Heart right ventricle (tissue), 16 donors: ENCODE measurements at places on chromosomes 5 and 9. TPM values are rescaled to one million over a fixed set of nuclear protein-coding genes. Genes with fewer than 3 reads are reported as not detected.

DNA sequence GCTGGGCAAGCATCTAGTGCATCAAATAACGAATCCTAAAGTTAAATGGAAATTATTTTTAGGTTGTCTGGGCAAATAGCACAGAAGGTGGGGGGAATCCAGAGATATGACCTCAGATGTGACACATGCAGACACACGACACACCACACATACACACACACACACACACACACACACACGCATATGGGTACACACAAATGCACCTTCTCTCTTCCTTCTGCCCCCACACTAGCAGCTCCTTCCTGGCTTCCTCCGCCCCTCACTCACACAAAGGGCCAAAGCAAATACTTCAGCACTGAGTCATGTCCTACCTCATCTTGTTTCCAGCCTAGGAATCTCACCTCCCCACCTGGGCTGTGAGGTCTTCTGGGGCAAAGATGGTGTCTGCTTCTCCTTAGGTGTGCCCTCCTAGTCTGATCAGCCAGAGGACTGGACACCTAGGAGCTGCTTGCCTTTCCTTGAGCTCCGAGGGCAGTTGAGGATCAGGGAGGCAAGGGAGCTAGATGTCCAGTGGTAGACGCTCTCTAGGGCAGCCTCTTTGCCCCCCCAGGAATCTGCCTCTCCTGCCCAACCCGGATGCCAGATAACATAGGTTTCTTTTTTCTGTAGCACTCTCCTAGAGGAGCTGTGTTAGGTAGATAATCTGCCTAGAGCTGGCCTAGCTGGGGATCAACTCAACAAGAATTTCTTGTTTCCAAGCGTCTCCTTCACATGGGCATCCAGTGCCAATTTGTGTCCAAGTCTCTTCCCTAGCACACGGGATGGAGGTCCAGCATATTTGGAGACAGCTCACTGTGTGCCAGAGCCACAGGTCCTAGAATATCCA lies 14.3 kb upstream of the JADE2 start:
- no peak for DNase-seq

DNA sequence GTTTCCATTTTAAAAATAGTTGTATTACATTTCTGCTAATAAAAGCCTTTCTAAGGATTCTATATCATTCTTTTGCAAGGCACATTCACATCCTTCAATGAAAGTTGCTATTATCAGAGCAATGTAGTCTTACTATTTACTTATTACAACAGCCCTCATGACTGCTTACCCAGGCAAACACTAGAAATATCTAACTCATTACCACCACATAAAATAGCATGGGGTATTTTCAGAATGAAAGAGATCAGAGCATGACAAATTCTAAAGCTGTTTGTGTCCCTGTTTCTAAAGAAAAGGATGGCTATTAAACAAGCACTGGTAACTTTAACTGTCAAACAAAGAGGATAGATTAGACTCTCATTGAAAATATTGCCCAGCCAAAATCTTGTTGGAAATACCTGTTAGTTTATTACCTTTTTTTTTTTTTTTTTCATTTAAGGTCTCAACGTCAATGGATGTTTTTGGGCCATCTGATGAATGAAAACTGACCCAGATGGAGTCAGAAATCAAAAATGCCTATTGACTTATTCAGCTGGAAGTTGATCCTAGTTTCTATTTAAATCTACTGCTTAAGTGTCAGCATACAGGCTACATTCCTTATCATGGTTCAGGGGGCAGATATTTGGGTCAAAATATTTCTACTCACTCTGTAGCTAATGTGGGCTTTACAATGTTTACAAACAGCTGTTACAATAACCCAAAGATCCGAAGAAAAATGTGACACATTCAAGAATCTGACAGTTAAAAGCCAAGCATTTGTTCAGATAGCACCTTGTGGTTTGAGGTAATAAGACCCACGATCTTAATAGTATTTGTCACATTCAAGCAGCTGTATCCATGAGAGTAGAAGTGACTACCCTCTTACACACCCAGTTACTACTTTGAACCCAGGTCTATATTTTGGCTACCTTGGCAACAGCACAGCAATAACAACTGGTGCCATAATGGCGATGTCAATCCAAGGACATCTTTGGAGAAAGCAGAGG lies 554.8 kb upstream of the MEF2C start:
- no peak for DNase-seq

The PCSK5 gene
- 5.2 TPM for total RNA-seq

DNA sequence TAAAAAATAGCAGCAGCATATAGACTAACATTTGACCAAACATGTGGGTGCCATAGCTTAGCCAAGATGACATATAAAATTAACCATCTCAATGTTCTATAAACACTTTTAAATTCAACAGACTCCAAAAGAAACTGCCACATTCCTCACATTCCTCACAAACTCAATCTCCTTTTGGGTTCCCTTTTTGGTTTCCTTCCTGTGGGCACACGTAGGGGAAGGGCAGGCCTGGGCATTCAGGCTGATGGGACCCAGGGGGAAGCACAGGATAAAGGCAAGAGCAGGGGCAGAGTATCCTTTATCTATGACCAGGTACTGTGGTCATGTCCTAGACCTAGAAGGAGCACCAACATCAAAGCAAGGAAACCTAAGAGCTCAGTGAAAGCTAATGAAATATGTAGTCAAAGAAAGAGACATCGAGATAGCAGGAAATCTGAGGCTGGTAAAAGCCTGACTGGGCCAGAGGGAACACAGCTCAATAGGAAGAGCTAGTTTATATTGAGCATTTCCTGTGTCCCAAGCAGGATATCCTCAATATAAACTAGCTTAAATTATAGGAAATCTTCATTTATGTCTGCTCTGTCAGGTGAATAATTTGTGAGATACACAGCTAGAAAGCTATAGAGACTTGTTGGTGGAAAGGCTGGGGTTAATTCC lies 13.6 kb upstream of the ERAP1 start:
- no peak for DNase-seq

DNA sequence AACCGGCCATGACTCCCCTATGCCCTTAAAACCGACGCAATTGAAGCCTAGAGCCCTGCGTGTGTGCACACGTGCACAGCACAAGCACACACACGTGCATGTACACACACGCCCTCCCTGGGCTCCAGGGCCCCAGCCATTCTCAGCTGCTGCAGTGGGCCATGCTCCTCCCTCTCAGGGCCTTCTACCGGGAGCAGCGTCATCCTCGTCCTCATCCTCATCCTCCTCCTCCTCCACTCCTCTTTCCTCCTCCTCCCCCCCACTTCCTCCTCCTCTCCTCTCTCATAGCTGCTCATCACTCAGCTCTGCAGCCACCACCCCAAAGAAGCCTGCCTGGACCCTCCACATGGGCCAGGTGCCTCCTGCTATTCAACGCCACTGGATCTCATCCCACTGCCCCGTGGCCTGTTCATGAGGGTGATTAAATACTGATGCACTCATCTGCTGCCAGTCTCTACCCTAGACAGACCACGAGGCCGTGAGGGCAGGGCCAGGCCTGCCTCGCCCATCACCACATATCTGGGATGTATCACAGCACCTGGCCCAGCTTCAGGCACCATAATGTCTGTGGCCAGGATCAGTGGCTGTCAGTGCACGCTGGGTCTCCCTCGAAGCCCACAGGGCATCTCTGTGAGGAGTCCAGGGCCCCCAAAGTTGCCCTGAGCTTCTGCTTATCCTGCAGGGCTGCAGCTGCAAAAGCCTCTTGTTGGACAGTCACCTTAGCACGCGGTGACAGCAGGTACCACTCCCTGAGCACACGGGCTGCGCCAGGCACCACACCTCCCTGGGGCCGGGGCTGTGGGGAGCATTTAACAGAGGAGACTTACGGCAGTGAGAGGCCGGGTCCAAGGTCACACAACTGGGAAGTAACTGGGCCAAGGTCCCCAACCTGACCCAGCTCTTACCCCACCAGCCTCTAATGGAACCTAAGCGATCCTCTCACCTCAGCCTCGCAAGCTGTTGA lies 9.8 kb downstream of the FAM78A start:
- DNase-seq = no peak

DNA sequence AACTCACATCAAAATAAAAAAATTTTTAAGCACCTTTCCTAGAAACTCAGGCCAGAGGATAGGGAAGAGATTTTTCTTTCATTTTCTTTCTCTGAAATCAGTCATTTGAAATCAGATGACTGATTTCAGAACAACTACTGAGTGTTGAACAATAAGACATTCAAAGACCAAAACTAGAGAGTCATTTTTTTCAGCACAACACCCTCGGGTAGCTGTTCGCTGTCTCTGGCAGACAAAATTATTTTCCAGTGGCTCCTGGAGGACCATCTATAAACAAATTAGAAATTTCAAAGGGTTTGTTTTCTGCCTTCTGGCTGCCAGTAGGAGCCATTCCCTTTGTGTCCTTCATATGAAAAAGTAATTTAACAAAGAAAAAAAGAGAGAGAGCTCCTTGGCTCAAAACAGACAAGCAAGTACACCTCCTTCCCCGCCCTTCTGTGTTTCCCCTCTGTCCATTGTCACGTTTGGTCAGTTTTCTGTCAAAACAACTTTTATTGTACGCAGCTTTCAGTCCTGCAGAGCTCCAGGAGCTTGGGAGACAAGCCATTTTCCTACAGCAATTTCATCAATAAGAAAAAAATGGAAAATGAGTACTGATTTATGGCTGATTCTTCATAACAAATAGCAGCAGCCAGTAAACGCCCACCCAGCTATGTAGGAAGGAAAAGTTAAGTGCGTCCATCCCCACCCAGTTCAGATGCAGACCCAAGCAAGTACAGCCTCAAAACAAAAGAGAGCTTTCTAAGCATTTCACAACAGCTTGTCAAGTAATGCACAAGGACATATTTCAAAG lies 405.2 kb downstream of the ZNF608 start:
- DNase-seq = no peak

DNA sequence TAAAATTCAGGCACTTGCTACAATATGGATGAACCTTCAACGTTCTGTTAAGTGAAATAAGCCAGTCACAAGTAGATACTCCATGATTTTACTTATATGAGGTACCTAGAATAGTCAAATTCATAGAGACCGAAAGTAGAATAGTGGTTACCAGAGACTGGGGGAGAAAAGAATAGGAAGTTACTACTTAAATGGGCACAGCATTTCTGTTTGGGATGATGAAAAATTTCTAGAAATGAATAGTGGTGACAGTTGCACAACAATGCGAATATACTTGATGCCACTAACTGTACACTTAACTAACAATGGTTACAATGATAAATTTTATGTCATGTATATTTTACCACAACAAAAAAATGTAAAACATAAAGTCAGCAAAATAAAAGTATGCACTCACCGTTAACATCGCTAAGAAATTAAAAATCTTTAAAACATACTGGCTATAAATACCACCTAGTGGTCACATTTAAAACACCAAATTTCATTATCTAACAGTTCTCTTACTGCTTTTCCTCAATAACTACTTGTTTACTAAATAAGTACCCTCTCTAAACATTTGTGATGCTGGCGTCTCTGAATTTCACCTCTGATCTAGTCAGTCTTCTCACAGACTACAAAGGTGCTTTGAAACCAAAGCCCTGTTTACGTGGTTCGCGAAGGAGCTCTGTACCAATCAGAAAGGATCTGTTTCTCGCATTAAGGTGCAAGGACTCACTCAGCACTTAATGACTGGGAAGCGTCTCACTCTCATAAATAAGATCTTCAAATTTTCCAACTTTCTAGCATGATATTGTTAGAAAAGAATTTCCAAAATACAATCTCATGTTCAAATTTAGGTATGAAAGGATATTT lies 22.7 kb downstream of the KIF3A start:
- DNase-seq = no peak

DNA sequence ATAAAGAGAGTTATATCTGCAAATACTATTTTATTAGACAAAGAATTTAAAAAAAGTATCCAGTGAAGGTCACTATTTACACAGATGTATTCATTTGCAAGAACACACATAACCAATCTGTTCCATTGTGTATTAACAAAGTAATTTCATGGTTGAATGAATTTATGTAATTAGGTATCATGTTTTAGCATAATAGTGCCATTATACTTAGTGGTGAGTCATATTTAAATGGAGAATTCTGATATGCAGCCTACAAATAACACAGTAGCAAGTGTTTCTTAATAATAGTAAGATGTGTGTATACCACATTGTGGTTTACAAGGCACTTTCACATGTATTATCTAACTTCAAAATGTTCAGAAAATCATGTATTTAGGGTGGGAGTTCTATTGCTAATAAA lies 1028.5 kb upstream of the ACO1 start:
- no peak for DNase-seq

DNA sequence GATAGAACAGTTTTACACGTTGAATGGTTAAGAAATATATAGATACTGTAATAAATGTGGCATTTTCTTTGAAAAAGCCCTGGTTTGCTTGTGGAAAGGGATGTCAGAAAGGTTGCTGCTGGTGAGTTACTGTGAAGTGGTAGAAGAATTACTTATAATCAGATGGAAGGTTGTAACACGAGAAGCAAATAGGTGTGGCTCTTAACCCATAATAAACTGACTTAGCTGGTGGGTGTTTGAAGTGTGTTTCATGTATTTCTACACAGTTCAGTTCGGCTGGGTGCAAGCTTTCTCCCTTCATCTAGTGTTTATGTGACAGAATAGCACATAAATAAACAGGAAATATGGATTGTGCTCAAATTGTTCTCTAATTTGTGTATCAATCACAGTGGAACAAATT lies 5.5 kb downstream of the CNOT6 start:
- DNase-seq = no peak

DNA sequence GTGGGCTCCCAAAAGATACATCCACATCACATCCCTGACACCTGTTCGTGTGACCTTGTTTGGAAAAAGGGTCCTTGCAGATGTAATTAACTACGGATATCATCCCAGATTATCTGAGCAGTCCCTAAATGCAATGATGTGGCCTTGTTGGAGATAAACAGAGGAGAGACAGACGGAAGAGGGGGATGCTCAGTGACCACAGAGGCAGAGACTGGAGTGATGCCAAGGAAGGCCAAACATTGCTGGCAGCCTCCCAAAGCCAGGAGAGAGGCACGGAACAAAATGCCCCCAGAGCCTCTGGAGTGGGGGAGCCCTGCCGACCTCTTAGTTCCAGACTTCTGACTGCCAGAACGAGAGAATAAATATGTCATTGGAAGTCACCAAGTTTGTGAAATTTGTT lies 15.0 kb upstream of the VAV2 start:
- no peak for DNase-seq

- DNase-seq = no peak
Measured at GRCh38 chr9:129854588-129855110, 19.4 kb downstream of the USP20 start.

The GDNF gene
- total RNA-seq = not detected
